ENCODE measurements at places on chromosomes 3 and 15. TPM values are rescaled to one million over a fixed set of nuclear protein-coding genes. Genes with fewer than 3 reads are reported as not detected.

TRIM59 gene
- total RNA-seq, result 6.3 TPM

STRA6 gene
- total RNA-seq, result 1.0 TPM

DPPA2 gene
- not detected for total RNA-seq

GOLGA8H gene
- 0.52 TPM for total RNA-seq

ANKUB1 gene
- total RNA-seq, result not detected

SLC35G2 gene
- 2.1 TPM for total RNA-seq

MORC1 gene
- total RNA-seq, result not detected

RUVBL1 gene
- 39.1 TPM for total RNA-seq

CILP gene
- total RNA-seq, result 38.1 TPM

All from skeletal muscle tissue (tissue), 5 donors.